HEK293T (cell line): ENCODE measurements at places on chromosomes 11 and 22.

DNA sequence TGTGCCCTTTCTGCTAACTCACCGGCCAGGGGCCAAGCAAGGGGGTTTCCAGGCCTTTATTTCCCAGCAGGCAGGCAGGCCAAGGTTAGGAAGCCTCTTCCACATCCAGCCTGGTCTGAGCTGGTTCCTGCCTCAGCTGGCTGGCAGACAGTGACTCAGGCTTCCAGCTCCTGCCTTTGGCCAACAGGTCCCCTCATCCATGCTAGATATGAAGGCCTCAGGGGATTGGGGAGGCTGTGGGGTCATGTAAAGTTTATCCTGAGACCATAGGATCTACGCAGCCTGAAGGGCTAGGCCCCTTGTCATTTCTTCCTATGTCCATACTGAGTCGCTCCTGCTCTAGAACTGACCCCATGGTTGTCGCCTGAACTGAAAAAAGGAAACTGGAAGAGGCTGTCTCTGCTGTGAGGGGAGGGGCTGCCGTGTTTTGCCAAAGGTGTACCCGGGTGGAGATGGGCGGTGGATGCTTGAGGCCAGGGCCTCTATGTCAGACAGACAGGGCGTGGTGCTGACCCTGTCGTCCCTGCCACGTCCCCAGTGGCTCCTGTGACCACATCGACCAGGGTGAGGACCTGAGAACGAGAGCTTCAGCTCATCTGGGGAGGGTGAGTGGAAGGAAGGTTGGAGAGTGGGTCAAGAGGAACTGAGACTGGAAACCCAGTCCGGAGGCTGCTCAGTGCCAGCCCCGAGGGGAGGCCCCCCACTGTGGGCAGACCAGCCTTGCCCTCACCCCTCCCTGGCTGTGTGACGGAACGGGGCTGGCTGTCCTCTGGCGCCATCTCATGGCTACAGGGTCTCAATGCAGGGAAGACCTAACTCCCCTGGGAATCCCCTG lies 17.0 kb downstream of the P2RY6 start:
- DNase-seq, result peak; percentile 88

DNA sequence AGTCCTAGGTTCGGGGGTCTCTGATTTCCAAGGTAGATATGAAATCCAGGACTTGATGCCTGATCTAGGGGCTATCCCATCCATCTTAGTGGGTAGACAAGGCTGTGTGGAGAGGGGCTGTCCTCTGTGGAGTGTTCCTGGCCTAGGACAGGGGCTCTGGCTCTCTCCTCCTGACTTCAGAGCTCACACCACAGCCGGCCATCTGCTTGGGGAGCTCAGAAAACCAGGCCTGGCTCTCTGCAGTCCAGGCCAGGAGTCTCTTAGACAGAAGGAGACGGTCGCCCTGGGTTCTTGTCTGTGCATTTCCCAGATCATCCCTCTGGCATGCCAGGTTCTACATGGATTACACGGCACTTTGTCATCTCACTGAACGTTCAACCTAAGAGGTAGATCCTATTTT lies 17.9 kb downstream of the TUB start:
- DNase-seq, result no peak

DNA sequence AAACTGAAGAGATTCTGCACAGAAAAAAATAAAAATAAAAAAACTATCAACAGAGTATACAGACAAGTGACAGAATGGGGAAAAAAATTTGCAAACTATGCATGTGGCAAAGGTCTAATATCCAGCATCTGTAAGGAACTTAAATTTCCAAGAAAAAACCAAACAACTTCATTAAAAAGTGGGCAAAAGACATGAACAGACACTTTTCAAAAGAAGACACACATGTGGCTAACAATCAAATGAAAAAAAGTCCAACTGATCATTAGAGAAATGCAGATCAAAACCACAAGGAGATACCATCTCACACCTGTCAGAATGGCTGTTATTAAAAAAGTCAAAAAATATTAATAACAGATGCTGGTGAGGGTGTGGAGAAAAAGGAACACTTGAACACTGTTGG lies 64.3 kb downstream of the APIP start:
- no peak for DNase-seq

DNA sequence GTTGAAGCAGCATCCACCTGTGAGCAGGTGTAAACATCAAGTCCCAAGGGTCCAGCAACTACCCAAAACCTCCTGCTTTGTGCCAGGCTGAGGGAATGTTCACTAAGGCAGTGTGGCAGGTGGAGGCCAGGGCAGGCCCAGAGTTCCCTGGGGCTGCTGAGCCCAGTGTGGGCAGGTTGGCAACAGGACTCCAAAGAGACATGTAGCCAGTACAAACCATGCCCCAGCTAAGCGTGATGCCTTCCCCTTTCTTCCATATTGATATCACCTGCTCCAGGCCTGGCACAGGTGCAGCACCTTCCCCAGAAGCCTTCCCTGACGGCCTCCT lies 30.0 kb upstream of the SCUBE2 start:
- DNase-seq, result no peak
